ENCODE measurements at places on chromosomes 3 and 15.

GRCh38 chr15:87662575-87662974 lies 594.0 kb downstream of the NTRK3 start:
- no peak for DNase-seq

DNA sequence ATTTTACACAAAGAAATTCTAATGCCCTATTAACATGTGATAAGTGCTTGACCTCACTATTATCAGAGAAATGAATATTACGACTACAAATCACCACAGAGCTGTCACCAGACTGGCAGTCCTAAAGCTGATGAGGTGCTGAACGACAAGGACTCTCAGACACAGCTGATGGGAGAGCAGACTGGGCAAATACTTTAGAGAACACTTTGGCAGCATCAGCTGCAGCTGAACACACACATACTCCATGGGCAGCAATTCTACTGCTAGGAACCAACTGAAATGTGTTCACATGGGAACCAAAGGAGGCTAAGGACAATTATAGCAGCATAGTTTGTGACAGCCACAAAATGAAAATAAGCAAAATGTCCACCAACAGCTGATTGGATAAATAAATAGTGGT lies 45.5 kb downstream of the SUSD5 start:
- no peak for DNase-seq

- no peak for DNase-seq
These were observed 5.6 kb upstream of the LPP start for GRCh38 chr3:188148318-188148717.

- no peak for DNase-seq
These were observed 18.9 kb upstream of the ATP2B2 start for GRCh38 chr3:10524270-10524669.

All from GDM1 (cell line).